ENCODE measurements at places on chromosomes 4 and X.

- no peak for DNase-seq
Observed at GRCh38 chr4:97349468-97350186, 793.6 kb downstream of the STPG2 start.

DNA sequence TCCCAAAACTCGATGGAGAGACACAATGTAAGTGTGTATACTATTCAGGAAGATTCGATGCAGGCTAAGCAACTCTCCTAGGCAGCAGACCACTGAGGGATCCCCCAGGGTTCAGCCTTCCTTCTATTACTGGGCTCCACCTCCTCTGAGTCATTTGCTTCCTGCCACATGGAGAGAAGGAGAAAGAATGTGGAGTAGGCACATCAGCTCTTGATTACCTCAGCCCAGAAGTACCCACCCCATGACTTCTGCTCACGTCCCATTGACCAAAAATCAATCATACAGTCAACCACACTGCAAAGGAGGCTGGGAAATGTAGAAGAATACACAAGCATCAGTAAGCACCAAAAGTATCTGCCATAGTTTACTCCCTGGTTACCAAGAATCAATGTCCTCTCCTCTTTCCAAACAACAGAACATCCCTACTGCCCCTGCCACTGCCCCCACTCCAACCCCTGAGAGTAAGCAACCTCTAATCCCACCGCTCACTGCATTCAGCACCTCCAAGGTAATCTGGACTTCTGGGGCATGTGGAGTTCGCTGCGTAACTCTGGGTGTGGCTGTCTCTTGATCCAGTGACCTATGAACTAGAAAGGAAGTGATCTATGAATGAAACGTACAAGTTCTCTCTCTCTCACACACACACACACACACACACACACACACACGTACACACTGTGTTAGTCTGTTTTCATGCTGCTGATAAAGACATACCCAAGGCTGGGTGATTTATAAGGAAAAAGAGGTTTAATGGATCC, 91.2 kb upstream of the C1QTNF7 start:
- DNase-seq = peak; percentile 79

DNA sequence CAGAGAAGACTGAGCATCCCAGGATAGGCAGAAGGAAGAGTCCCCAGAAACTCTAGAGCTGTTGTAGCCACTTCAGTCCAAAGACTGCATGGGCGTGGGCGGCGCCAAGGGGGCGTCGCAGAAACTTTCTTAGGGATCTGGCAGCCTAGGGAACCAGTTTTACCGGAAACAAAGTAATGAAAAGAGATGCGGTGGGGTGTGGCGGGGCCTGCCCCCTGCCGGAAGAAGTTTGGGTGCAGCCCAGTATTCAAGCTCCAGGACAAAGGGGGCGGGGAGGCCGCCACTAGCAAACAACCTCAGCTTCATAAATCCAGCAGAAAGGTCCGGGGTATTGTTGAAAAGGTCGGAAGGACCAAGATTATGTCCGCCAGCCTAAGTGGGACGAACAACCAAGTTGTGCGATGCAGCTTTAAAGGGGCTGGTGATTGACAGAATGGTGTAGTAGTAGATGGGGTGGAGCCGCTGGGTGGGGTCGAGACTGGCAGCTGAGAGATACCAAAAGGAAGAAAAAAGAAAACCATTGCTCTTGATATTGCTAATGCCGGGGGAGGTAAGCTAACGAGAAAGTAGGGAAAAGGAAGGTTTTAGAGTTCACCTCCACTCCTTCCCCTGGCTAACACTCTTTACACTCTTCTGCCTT, 190.5 kb downstream of the RRAGB start:
- DNase-seq = peak; percentile 66

DNA sequence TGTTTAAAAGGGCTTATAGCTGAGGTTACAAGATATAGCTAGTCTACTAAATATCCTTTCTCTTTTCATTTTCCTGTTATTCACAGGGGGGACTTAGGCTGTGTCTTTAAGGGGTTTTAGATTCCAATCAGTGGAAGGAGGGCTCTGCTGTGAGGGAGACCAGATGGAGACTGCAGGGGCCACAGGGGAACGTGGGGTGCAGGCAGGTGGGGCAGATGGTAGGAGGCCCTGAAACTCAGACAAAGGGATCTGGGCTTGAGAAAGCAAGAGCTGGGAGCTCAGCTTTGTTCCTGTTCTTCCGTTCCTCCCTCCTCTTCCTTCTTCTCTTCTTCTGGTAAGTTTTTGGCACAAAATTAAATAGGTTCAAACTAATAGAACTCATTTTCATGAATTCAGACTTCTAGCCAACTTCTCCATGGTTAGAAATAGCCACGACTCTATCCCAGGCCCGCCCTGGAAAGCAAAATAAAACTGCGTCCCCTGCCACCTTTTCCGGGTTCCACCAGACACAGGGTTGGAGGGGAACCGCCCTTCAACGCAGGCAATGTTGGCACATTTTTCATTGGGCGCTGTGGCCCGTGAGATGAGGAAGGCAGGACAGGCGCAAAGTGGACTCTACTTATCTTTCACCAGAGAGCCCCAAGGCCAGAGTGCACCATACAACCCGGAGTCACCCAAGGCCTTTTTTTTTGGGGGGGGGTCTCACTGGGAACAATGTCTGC, 3.5 kb upstream of the TMSB4X start:
- no peak for DNase-seq

All from AG08395 (cell line).